ENCODE measurements at places on chromosomes 5 and 9. TPM values are rescaled to one million over a fixed set of nuclear protein-coding genes. Genes with fewer than 3 reads are reported as not detected.

Gene DOCK8
- 17.5 TPM for total RNA-seq

Gene UNC5A
- total RNA-seq, result 0.49 TPM

Gene FAT2
- total RNA-seq, result 0.06 TPM

Gene DDX46
- 22.8 TPM for total RNA-seq

Gene ECM2
- 2.3 TPM for total RNA-seq

Gene CCNI2
- 0.69 TPM for total RNA-seq

Gene TXNDC8
- total RNA-seq, result not detected

Gene CDKN2B-AS1
- 0.55 TPM for total RNA-seq

DNA sequence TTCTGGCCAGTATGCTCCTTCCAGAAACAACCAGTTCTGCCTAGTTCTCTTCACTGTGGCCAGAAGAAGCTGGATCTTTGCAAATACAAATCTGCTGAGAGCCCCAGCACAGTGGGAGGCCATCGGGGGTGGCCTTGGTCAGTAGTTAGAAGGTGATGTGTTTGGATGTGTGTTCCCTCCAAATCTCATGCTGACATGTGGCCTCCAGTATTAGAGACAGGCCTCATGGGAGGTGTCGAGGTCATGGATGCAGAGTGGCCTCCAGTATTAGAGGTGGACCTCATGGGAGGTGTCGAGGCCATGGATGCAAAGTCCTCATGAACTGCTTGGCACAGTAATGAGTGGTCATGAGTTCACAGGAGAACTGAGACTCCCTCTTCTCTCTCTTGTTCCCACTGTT, 7.6 kb upstream of the IRX2 start:
- no peak for DNase-seq

GRCh38 chr9:137300567-137301080, 1.4 kb downstream of the NRARP start:
- peak; percentile 58 for DNase-seq

DNA sequence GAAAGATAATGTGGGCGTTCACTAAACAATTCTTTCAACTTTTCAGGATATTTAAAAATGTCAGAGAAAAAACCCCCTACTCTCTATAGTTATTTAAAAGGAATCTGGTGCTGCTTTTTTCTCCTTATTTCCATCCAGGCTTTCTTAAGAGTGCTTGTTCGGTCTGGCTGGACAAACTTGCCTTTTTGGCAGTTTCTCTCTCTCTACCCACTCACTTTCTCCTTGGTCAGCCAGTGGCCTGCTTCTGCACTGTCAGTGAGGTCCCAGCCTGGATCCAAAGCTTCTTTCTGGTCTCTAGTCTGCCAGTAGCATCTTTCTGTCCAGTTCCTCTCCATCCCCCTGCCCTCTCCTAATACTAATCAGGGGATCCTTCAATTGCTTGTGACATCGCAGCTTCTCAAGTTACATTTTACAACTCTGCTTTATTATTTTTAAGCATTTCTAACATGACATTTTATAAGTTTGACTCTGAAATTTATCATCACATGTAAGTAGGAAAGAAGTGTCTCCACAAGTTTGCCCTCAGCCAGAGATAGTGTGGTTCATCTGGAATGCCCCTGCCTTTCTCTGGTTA, 50.4 kb downstream of the PIK3R1 start:
- no peak for DNase-seq

DNA sequence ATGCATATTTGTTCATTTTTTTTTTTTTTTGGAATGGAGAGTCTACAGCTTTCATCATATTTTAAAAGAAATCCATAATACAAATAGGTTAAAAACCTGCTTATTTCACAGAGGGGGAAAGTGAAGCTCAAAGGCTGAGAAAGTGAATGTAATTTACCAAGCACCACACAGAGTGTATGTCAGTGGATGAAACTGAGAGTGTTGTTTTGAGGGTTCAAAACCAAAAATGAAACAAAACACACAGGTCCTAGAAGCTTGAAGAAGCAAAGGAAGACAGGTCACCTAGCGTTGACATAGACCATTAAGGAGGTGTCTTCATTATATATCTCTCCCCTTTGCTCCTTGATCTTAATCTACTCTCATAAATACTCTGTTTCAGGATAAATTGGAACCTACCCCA, 7.5 kb downstream of the NMUR2 start:
- DNase-seq, result no peak

DNA sequence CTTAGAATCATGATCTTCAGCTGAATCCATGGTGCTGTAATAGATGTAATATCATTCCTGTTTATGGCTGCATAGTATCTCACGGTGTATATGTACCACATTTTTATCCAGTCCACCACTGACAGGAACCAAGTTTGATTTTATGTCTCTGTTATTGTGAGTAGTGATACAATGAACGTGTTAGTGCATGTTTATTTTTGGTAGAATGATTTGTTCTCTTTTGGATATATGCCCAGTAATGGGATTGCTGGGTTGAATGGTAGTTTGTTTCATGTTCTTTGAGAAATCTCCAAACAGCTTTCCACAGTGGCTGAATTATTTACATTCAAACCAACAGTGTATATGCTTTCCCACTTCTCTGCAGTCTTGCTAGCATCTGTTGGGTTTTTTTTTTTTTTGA, 175.1 kb upstream of the CDH10 start:
- no peak for DNase-seq

GRCh38 chr5:97488126-97488668, 305.1 kb upstream of the RIOK2 start:
- DNase-seq, result no peak

GRCh38 chr9:27276193-27277030, 20.5 kb downstream of the EQTN start:
- no peak for DNase-seq

DNA sequence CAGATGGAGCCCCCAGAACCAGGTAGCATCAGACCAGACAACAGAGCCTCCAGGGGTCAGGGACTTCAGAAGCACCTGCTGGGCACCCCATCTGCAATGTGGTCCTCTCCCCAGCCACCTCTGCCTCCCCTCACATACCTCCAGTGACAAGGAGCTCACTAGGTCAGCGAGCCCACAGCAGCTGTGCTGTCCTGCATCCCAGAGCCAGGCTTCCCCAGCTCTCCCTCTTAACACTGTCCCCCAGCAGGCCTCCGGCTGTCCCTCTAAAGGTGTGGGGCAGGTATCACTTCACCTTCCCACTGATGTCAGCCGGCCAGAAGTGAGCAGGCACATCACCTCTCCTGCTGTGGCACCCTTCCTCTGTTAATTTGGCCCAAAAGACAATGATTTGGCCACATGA, 83.6 kb downstream of the LMX1B start:
- DNase-seq, result no peak

DNA sequence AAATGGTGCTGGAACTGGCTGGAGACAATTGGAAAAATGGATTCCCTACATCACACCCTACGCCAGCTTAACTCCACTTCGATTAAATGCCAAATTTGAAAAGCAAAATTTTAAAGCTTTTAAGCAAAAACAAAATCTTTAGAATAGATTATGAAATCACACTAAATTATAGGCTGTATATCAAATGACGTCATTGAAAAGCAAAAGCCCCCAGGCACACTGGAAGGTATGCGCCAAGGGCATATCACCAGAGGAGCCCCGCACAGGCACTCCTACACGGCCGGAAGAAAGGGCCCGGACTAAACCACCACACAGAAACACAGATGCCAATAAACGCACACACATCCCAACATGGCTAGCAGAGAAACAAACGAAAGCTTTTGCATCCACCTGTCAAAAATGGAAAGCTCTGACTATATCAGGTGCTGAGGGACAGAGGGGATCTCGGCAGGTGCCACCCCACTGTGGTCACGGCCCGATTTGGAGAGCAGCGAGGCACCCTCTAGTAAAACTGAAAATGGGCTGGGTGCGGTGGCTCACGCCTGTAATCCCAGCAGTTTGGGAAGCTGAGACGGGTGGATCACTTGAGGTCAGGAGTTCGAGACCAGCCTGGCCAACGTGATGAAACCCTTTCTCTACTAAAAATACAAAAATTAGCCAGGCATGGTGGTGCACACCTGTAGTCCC, 17.0 kb upstream of the MXD3 start:
- DNase-seq, result peak; percentile 25

- peak; percentile 71 for DNase-seq
These were observed 28.8 kb downstream of the PTPA start for GRCh38 chr9:129139993-129140396.

GRCh38 chr9:20048437-20048836, 259.6 kb upstream of the SLC24A2 start:
- no peak for DNase-seq

DNA sequence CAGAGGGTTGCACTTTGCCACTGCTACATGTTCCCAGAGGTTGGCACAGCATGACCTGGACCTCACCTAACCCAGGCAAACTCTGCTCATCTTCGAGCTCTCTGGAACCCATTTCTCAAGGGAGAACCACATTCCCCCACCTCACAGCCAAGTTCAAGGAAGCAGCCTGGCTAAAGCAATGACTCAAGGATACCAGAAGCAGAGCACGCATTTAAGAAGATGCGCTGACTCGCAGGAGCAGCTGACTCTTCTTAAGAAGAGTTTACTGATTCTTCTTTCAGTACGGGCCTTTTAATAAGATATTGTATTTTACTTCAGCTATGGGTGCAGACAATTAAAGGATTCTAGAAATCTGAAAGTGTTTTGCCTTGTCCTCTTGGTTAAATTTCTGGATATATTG, 4.1 kb upstream of the SEMA5A start:
- no peak for DNase-seq

- no peak for DNase-seq
These were observed 1.6 kb upstream of the TNIP1 start for GRCh38 chr5:151082282-151082902.

- DNase-seq, result no peak
These were observed 14.7 kb downstream of the ASTN2 start for GRCh38 chr9:117400171-117400570.

DNA sequence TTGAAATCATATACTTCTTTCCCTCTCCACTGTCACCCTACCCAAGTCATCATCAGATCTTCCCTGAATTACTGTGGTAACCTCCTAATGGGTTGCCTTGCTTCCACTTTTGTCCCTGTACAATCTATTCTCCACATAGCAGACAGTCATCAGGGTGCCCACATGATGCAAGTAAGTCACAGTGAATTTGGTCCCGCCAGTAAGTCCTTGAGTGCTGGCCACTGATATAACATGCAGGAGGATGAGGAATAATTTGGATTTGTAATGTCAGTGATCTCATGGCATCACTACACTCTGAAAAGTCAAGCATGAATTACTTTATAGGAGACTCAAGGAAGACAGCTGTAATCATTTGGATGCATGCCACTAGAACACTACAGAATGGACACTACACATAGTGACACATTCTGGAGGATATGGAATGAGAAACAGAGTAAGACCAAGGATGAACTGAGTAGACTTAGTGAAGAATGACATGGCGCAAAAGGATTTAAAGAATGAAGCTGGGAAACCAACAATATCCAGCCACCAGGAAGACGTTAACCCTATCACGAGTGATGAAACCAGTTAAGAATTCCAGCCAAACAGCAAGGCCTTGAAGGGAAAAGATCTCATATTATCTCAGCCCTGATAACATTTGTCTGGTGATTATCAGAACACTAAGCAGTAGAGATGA, 28.6 kb downstream of the MARCHF3 start:
- no peak for DNase-seq

GRCh38 chr5:74401281-74401945, 239.1 kb downstream of the ENC1 start:
- DNase-seq, result no peak

- peak; percentile 89 for DNase-seq
These were observed 75.6 kb upstream of the ZSWIM6 start for GRCh38 chr5:61256474-61256873.

DNA sequence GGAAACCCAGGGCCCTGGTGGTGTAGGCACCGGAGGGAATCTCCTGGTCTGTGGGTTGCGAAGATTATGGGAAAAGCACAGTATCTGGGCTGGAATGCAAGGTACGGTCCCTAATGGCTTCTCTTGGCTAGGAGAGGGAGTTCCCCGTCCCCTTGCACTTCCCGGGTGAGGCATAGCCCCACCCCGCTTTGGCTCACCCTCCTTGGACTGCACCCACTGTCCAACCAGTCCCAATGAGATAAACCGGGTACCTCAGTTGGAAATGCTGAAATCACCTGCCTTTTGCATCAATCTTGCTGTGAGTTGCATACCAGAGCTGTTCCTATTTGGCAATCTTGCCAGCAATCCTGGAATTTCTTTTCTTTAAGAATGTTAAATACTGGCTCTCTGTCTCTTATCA, 1429.1 kb downstream of the MAT2B start:
- DNase-seq, result no peak

- peak; percentile 12 for DNase-seq
These were observed 2.6 kb downstream of the OLFML2A start for GRCh38 chr9:124779368-124780059.

GRCh38 chr5:169416583-169417196, 115.8 kb upstream of the SLIT3 start:
- peak; percentile 15 for DNase-seq

GRCh38 chr5:154401355-154401754, 44.4 kb upstream of the SAP30L start:
- no peak for DNase-seq

GRCh38 chr5:179131886-179132585, 71.9 kb downstream of the ZNF354C start:
- no peak for DNase-seq

DNA sequence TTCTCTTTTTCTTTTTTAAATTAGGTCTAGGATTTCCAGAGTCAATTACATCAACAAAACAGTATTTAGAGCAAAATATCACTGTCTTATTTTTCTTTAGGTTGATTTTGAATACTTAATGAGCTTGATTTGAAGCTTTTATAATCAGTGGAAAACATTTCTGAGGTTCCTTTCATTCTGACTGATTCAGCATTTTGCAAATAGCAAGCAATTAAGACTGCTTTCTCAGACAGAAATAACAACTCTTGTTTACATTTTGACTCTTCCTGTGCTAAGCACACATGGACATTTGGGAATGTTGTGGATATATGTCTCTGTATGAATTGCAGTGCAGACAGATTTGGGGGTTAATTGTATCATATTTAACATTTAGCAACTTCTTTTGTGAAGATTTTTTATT, 22.2 kb upstream of the MCCC2 start:
- no peak for DNase-seq

DNA sequence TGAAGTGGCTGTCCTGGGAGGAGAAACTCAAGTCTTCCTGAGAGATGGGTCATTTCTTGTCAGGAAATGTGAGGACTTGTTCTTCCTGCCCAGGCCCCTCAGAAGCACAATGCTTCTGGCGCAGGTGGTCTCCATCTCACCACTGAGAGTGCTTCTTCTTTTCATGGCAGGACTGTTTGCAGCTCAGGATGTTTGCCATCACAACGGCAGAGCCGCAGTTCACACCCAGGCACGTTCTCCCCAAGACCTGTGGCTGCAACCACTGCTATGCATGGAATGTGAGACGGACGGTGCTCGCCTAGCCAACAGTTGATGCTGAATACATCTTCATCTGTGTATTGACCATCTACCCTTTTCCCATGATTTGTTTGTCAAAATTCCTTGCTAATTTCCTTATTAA, 216.3 kb downstream of the GADD45G start:
- DNase-seq, result no peak
